NCI-H1048 (cell line): ENCODE measurements at places on chromosomes 3 and 15.

DNA sequence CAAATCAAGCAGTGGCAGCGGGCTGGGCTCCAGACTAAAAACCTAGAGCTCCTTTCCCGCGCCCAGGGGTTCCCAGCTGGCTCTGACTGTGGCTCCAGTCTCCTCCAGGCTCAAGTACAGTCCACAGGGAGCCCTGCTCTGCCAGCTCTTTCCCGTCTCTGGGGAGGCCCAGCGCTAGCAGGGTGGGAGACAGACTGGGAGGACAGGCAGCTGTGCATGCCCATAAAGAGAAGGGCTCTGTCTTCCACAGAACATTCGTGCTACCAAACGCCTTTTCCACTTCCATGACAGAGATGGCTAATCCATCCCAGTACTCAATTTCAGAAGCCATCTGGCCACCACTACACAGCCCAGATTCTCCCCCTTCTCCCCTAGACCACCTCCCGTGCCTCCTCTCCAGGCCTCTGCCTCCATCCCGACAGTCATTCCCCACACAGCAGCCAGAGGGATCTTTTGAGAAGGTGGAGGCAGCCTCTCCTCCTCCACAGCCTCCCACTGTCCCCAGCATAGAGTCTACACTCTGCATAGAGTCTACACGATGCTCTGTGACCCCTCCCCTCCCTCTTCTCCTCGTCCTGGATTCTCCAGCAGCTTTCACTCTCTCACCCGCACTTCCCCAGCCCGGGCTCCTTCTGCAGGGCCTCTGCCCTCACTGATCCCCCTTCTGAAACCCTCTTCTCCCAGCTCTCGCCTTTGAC is 6.8 kb upstream of the DUSP7 start:
- no peak for DNase-seq

GRCh38 chr15:89972085-89972484 is 29.0 kb upstream of the ZNF710 start:
- no peak for DNase-seq

- DNase-seq, result no peak
Observed at GRCh38 chr3:154168998-154169795, 48.0 kb downstream of the ARHGEF26 start.

DNA sequence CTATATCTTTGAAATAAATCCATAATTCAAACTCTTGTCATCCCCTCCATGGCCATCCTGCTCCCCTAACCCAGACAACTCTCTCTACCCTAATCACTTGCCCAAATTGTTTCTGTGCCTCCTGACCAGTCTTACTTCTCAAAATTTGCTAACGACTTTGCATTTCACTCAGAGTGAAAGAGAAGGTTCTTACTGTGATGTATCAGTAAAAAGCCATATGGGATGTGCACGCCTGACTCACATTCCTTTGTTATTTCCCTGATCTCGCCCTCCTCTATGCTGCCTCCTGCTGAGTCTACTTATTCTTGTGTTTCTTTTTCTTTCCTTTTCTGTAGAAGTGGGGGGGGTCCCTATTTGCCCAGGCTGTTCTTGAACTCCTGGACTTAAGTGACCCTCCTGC is 487.2 kb upstream of the FRG2C start:
- no peak for DNase-seq

GRCh38 chr3:188689101-188689574 is 482.6 kb upstream of the TPRG1 start:
- DNase-seq, result no peak
